Hematopoietic multipotent progenitor cell treated with erythropoietin and hydrocortisone succinate and interleukin-3 and kit ligand, for 4 days (in vitro differentiated cells): ENCODE measurements at places on chromosomes 6 and 20.

DNA sequence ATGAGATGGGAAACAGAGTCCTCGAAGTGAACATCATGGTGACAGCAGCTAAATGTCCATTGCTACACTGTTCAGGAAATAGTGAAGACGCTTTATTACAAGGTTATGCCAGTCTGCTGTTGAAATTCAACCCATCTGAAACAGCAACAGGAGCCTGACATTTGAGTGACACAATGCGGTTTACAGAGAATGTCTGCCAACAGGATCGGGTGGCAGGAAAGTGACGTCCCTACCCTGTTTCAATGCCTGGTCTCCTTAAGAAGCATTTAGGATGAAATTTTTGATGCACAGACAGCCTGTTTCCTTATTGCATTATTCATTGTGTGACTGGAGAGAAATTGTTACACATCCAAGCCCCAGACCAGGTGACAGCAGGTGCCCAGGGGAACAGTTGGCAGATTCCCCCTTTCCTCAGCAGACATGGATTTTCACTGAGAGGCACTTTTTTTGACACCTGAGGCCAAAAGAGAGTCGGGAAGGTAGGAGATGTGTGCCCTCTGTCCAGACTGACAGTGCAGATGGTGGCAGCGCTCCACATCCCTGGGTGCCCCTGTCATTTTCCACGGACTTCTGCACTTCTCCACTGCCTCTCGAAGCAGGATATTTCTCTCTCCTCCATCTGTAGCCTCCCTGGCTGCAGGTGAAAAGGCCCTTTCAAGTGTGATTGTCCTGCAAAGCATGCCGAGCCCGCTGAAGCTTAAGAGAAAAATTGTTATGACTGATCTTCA, 87.9 kb downstream of the BFSP1 start:
- DNase-seq, result no peak

GRCh38 chr6:73989428-73989827, 293.4 kb downstream of the CD109 start:
- no peak for DNase-seq

DNA sequence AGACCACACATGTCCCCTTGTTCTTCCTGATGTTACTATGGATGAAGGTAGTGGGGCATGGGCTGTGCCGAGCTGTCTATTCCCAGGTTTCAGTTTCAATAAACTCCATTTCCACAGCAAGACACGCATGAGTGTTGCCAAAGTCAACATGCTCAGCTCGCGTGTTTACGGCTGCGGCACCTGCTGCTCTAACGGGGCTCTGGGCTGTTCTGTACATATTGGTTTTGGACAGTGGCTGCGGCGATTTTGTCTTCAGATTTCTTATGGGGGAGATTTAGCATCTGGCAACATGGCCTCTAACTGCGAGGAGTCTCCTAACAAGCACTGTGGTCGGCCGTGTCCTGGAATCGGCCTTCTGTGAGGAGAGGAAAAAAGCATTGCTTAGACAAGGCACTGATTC, 58.6 kb downstream of the TMEM242 start:
- no peak for DNase-seq

- DNase-seq, result no peak
These were observed 218.2 kb upstream of the RREB1 start for GRCh38 chr6:6889601-6890000.

- peak; percentile 93 for DNase-seq
These were observed 41.5 kb upstream of the KCNQ5 start for GRCh38 chr6:72580281-72580940.

- peak; percentile 10 for DNase-seq
These were observed 347.9 kb upstream of the SPTLC3 start for GRCh38 chr20:12660918-12661317.

- DNase-seq, result peak; percentile 65
These were observed 114.5 kb upstream of the SLC22A16 start for GRCh38 chr6:110590821-110591351.

GRCh38 chr20:59752704-59753460, 148.5 kb downstream of the PHACTR3 start:
- DNase-seq, result no peak

- no peak for DNase-seq
These were observed 5.7 kb downstream of the CDC40 start for GRCh38 chr6:110185879-110186278.

GRCh38 chr6:127641905-127642304, 64.9 kb downstream of the C6orf58 start:
- peak; percentile 45 for DNase-seq

- peak; percentile 60 for DNase-seq
These were observed 7.1 kb upstream of the ABHD16B start for GRCh38 chr20:63854069-63854765.

DNA sequence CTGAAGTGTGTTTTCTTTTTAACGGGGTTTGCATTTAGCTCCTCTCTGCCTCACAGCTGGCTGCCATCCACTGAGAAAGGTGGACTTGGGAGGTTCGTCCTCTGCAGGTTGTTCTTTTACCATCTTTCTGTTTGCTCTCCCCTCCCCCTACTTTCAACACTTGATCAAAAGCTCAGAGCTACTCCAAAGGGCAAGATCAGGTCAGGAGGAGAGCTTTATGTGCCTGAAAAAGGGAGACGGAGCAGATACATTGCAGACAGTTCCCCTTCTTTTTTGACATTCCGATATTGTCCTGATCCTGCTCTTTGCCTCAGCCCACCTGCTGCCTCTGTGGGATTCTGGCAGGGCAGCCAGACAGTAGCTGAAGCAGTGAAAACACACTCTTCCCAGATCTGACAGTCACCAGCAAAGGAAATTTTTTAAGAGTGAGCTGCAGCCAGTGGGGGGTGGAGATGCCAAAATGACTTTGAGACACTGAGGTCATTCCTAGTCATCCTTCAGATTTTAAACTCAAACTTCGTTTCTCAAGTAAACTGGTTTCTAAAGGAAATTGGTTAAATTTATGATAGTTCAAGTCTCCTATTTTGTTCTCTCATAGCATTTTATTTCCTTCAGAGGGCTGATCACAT, 26.5 kb downstream of the SMLR1 start:
- DNase-seq, result no peak

- DNase-seq, result no peak
These were observed 51.6 kb downstream of the RAMACL start for GRCh38 chr6:166534658-166535406.

GRCh38 chr20:48574383-48574782, 253.4 kb downstream of the PREX1 start:
- DNase-seq, result peak; percentile 10

GRCh38 chr6:1592852-1593251, 16.9 kb upstream of the FOXC1 start:
- no peak for DNase-seq

- DNase-seq, result no peak
These were observed 558.2 kb upstream of the CITED2 start for GRCh38 chr6:139932671-139933070.

GRCh38 chr6:22366214-22366613, 69.4 kb upstream of the PRL start:
- DNase-seq, result peak; percentile 79

- DNase-seq, result no peak
These were observed 212.2 kb downstream of the CDC5L start for GRCh38 chr6:44599672-44600071.

GRCh38 chr20:15146948-15147347, 809.5 kb upstream of the FLRT3 start:
- DNase-seq, result no peak

DNA sequence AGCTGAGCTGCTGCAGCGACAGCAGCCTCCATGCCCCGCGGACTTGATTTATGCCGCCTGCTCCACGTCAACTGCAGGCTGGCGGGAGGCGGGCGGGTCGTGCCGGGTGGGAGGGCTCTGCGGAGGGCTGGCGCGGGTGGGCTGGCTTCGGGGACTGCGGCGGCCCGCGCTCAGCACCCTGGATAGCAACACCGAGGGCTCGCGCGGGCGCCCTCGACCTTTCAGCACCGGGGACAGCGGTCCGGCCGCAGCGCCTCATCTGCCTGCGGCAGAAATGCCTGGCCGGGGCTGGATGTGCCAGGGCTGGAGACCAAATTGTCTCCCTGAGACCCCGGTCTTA, 792 bp downstream of the SNAP25 start:
- DNase-seq, result peak; percentile 85

- no peak for DNase-seq
These were observed 169.7 kb upstream of the SALL4 start for GRCh38 chr20:51972056-51972455.

DNA sequence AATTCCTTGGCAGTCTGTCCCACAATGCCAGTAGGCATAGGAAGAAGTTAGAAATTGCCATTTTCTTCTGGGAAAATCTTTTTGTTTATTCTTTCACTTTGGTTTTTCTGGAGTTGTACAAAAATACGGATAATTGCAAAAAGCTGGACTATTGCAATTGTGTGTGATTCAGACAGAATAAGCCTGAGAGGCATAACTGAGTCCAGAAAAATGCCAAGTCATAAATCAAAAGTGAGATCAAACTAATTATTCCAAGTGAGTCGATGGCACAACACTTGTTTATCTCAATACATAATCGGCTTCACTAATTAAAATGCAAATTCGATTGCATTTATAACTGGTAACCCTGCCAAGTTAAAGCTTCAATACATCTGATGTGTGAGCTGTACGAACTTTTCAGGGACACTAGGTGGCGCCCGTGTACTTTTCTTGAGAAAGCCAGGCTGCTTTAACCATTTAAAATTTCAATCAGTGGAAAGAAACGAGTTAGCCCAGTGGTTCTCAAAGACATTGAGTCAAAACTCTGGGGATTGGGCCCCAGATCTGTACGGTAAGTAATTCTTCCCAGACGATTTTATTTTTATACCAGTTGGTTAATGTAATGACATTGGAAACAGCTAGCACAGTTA, 102.6 kb downstream of the LAMP5 start:
- peak; percentile 84 for DNase-seq

- no peak for DNase-seq
These were observed 69.8 kb upstream of the CCN6 start for GRCh38 chr6:111984081-111984480.

DNA sequence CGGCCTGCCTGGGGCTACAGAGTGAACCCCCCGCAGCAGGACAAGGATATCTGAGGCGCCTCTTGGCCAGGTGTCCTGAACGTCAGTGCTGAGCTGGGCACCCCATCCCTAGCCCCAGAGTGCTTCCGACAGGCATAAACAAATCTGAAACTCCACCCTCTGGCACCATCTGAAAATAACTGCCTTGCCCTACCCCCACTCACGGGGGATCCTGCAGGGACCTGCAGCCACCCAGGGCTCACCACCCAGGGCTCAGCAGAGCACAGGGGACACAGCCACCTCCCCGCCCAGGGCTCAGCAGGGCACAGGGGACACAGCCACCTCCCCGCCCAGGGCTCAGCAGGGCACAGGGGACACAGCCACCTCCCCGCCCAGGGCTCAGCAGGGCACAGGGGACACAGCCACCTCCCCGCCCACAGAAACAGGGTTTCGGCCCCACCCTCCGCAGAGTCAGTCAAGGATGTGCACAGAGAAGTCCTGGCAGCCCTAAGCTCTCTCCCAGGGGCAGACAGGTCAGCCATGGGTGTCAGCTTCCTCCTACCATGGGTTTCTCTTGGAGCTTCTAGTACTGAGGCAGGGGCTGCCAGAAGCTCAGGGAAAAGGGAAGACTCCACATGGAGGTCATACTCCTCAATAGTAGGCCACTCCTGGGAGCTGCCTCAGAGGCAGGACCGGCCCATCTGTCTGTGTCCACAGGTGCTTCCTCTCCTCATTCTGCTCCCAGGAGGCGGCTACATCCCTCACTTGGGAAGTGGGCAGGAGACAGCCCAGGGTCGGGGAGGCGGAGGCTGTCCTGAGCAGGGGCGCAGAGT, 4.6 kb downstream of the UCKL1 start:
- no peak for DNase-seq

DNA sequence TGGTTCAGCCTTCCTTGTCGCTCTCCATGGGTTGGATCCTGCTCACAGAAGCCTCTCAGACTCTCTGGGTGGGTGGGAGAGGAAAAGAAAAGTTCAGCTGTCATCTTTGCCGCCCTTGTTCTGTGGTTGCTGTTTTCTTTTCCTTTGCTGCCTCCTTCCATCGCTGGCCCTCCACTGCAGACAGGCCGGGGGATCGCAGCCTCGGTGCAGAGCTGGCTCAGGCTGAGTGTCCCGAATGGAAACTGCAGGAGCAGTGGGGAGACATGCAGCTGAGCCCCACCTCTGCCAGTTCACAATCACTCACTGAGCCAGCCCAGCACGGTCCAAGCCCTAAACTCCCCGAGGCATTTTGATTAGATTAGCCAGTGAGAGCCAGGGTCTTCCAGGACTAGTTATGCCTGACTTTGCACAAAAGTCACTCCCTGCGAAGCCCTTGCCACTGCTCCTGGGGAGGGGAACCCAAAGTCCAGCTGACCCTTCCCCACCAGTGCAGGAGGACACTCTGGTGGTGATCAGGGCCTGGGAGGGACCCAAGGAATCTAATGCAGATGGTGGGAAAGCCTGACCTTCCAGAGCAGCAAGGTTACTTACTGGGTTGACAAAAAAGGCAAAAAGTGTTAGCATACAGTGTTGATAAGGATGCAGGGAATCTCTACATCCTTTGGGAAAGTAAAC, 14.0 kb downstream of the NRN1 start:
- no peak for DNase-seq

GRCh38 chr20:22536956-22537756, 47.2 kb downstream of the FOXA2 start:
- no peak for DNase-seq

DNA sequence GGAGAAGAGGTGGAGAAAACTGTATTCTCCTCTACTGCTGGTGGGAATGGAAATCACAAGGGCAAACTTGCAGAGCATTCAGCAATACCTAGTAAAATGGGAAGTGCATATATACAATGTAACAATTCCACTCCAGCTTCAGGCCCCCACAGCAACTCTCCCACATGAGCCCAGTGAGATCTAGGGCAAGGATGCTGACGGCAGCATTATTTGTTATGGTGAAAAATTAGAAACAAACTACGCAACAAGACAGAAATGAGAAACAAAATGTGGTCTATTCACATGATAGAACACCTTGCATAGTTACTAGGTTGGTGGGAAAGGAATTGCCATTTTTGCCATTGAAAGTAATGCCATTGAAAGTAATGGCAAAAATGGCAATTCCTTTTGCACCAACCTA, 98.9 kb upstream of the SRSF6 start:
- DNase-seq, result no peak

DNA sequence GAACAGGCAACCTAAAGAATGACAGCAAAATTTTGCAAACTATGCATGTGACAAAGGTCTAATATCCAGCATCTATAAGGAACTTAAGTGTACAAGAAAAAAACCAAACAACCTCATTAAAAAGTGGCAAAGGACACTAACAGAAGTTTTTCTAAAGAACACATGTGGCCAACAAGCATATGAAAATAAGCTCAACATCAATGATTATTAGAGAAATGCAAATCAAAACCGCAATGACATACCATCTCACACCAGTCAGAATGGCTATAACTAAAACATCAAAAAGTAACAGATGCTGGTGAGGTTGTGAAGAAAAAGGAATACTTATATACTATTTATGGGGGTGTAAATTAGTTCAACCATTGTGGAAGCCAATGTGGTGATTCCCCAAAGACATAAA, 5.5 kb downstream of the RFPL4B start:
- no peak for DNase-seq
